ENCODE measurements at places on chromosomes 5 and 9.

DNA sequence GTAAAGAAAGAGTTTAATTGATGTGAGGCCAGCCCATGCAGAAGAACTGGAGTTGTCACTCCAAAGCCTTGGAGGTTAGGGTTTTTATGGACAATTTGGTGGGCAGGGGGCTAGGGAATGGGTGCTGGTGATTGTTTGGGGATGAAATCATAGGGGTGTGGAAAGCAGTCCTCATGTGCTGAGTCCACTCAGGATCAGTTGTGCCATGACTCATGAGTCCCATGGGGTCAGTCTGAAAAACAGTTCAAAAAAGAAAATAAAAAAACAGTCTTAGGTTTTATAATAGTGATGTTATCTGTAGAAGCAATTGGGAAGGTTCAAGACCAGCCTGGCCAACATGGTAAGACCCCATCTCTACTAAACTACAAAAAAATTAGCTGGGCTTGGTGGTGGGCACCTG is 162.3 kb downstream of the KDM4C start:
- DNase-seq = peak; percentile 76

DNA sequence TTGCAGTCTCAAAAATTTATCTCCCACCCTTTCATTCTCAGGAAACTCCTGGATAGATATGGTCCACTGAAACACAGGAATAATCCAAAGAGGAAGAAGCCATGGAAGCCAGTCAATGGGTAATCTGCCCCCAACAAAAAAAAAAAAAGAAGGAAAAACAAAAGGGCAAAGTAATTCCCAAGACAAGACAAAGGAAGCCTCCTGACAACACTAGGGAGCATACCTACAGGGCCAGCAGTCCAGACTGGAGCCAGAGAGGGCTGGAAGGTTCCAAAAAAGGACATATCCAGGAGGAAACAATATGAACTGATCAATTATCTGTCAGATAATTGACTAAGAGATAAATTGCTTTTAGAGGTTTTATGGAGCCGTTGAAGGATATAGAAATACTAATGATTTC is 12.9 kb downstream of the FNIP1 start:
- DNase-seq = no peak

GRCh38 chr5:89823046-89823445 is 586.5 kb downstream of the CETN3 start:
- no peak for DNase-seq

GRCh38 chr9:90556897-90557675 is 85.5 kb downstream of the DIRAS2 start:
- no peak for DNase-seq

DNA sequence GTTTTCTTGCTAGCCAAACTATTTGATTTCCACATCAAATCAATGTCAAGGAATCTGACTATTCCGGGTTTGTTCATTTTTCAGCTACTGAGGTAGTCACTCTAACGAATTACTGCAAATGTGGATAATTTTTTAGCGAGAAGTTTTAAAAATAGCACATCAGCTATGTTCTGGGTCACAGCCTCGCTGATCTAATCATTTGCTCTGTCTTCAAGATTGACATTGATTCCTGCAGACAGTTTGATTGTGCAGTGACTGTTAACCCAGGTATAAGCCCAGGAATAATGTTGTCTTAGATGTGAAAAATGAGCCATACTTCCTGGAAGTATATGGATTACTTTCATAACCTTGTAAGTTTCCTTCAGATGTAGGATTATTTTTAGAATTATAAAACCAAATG is 175.1 kb downstream of the BAAT start:
- DNase-seq = no peak

GRCh38 chr5:127344931-127345330 is 54.3 kb downstream of the MEGF10 start:
- DNase-seq = no peak

DNA sequence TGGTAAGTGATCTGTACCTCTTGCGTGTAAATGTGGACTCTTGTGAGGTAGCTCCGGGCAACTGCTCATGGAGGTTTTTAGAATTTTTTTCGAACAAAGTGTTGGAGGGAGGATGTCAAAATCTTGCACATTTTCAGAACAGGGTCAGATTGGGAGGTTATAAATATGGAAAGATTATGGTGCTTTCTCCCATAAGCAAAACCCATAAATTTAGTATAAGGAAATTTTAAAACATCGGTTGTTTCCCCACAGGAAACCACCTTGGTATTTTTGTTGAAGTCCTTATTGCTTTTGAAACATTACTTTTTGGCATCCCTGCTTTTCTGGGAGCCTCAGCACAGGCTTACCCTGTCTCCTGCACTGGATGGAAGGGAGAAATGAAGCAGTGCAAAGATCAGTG is 33.9 kb downstream of the PTTG1 start:
- no peak for DNase-seq

- peak; percentile 4 for DNase-seq
Measured at GRCh38 chr5:164012371-164012770, 507.0 kb downstream of the MAT2B start.

GRCh38 chr5:126615286-126615685 is 14.5 kb downstream of the PHAX start:
- no peak for DNase-seq

- no peak for DNase-seq
Measured at GRCh38 chr5:29720954-29721353, 1472.5 kb upstream of the CDH6 start.

- no peak for DNase-seq
Measured at GRCh38 chr5:7881816-7882215, 12.9 kb downstream of the MTRR start.

DNA sequence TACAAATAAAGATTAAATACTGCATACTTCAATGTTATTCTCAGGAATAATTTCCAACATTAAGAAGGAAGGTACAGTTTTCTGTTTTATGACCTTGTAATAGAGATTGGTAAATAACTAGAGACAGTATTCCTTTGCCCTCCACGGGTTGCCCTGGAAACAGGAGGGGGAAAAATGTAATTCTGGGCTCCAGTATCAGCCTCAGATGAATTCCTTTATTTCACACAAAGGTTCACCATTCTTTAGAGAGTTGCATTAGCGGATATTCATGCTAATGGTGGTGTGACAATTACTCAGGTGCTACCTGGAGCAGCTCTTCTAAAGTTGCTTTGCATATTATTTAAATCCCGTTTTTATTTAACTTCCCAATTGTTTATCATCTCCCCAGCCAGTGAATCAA is 42.6 kb downstream of the CETN3 start:
- no peak for DNase-seq

GRCh38 chr9:105205787-105206495 is 38.5 kb upstream of the SLC44A1 start:
- peak; percentile 98 for DNase-seq

DNA sequence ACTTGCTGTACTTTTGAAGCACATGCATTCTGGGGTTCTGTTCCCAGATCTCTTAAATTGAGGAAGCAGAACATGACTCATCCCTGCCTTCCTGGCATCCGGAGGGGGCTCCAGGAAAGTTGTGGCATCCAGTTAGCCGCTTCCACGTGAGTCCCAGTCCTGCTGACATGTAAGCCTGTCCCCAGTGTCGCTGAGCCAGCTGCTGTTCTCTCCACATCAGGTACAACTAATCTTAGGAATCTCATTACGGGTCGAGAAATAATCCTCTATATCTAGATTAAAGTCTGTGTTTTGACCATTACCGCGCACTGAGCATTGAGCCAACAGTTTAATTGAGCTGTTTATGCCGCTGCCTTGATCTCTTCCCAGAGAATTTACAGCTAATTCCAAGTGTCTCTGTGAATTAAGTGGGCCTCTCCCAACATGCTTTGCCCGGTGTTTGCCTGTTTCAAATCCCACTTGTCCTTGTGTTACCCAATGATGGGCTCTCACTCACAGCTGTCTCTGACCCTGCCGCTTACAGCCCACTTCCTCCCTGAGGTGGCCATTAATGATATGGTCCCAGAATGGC is 10.5 kb upstream of the SHB start:
- peak; percentile 27 for DNase-seq
